Cerebellar cortex (tissue), 1 donor: ENCODE measurements at places on chromosomes 11 and 22.
A peak's percentile ranks its signal among the peaks of the same experiment; 100 is the strongest.

DNA sequence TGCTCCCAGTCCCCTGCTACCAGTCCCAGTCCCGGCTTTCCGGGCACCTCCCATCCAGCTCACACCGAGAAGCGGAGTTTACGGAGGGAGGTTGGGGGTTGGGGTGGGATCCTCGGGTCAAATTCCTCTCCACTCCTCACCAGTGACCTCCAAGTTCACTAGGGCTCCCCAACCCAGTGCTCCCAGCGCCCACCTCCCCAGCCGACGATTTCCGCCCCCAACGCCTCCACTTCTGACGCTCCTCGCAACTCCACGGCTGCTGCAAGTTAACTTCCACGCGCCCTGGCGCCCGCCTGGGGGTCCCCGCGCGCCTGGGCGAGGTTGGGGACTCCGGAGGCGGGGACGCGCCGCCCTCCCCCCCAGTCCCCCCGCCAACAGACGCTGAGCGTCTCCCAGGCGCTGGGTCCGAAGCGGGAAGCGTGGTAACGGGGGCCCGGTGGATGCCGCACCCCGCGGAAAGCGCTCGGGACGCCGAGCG lies 526 bp downstream of the TPST2 start:
- peak; percentile 16 for DNase-seq

DNA sequence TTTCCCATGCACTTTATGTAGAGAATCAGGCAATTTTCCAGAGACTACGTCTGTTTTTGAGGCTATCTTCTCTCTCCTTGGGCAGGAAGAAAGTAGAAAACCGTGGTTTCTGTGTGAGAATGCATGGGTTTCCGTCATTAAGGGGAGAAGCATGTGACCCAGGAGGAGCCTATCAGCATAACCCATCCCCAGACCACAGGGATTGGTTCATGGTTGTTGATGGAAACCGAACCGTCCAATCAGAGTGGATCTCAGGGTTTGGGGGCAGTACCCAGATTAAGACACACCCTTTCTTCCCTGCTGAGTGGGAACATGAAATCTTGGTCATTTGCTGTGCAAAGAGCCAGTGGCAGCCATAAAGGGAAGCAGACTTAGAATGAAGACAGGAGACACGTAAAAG lies 517.8 kb downstream of the MN1 start:
- no peak for DNase-seq

DNA sequence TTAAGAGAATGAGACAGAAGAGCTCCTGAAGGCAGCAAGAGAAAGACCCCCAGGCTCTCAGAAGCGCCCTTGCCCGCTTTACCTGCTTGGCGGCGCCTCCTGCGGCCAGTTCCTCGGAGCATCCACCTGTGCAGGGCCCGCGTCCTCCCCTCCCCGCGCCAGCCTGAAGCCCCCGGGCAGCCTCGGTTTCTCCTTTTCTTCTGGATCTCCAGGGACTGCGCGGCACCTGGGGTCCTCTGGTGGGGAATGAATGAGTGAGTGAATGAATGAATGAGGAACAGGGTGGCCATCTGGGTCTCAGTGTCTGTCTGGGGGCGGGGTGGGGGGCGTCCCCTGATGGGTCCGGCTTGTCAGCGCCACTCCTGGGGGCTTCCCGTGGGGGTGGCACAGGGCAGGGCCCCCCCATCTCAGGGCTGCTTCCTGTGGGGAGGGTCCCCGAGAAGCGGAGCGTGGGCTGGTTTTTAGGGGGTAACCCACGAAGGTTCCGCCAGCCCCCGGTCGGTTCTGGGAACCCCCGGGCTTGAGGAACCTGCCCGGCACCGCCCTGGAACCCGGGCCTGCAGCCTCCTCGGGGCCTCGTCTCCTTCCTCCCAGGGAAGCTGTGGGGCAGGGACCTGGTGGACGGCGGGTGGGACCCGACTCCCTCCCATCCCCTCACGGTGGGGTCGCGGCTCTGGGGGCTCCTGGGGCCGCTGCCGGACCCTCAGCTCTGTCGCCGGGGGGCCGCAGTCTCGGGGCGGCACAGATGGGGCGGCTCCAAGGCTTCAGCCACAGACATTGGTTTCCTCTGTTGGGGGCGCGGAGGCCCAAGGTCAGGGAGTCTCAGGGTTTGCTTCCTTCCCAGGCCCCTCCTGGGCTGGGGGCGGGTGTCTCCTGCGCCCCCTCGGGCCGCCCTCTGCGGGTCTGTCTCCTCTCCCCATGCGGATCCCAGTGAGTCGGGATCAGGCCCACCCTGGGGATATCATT lies 8.3 kb upstream of the KRTAP5-7 start:
- no peak for DNase-seq

GRCh38 chr11:134074766-134075165 lies 5.9 kb downstream of the JAM3 start:
- no peak for DNase-seq

GRCh38 chr11:12111549-12112520 lies 1.4 kb downstream of the MICAL2 start:
- DNase-seq = peak; percentile 42
